NAMALWA (cell line): ENCODE measurements at places on chromosomes 12 and 14.

- peak; percentile 69 for DNase-seq
Observed at GRCh38 chr12:45907955-45908354, 82.4 kb downstream of the SCAF11 start.

DNA sequence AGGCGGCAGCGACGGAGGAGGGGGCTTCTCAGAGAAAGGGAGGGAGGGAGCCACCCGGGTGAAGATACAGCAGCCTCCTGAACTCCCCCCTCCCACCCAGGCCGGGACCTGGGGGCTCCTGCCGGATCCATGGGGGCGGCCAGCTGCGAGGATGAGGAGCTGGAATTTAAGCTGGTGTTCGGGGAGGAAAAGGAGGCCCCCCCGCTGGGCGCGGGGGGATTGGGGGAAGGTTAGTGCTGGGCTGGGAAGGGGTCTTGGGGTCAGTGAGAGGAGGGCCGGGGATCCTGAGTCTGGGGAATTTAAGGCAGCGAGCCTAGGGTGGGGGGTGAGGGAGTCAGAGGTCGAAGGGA lies 203 bp downstream of the NFATC4 start:
- peak; percentile 27 for DNase-seq

GRCh38 chr14:88276923-88277596 lies 46.0 kb downstream of the KCNK10 start:
- DNase-seq = no peak

- DNase-seq = no peak
Observed at GRCh38 chr12:31585271-31585670, 5.7 kb downstream of the DENND5B start.

- no peak for DNase-seq
Observed at GRCh38 chr14:73761618-73762355, 47.6 kb upstream of the PNMA1 start.

GRCh38 chr14:94343238-94344005 lies 20.3 kb upstream of the SERPINA6 start:
- no peak for DNase-seq

DNA sequence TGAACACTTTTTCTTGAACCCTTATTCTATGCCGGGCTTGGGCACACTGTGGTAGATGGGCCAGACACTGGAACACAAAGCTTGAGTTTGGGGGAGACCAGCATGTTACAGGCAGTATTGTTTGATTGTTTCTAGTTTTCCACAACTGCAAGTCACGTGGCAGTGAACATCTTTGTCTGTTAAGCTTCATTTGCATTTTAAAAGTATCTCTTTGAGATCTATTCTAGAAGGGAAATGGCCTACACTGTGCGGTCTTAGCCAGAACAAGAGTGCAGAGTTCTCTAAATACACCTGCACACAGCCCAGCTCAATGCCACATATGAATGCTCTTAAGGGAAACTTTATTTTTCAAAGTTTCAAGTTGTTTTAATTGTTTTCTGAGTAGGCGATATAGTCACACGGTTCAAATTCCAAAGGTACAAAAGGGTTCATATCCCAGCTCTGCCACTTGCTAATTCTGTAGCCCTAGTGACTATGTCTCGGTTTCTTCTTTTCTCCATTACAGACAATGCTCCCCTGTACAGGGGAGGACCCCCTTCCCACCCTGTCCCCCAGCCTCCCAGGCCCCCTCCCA lies 24.9 kb downstream of the RIN3 start:
- DNase-seq = no peak

GRCh38 chr14:85579942-85580341 lies 50.0 kb downstream of the FLRT2 start:
- DNase-seq = no peak

- DNase-seq = no peak
Observed at GRCh38 chr12:44460261-44460660, 415.9 kb downstream of the NELL2 start.

- DNase-seq = no peak
Observed at GRCh38 chr14:103393070-103393469, 7.9 kb downstream of the MARK3 start.

DNA sequence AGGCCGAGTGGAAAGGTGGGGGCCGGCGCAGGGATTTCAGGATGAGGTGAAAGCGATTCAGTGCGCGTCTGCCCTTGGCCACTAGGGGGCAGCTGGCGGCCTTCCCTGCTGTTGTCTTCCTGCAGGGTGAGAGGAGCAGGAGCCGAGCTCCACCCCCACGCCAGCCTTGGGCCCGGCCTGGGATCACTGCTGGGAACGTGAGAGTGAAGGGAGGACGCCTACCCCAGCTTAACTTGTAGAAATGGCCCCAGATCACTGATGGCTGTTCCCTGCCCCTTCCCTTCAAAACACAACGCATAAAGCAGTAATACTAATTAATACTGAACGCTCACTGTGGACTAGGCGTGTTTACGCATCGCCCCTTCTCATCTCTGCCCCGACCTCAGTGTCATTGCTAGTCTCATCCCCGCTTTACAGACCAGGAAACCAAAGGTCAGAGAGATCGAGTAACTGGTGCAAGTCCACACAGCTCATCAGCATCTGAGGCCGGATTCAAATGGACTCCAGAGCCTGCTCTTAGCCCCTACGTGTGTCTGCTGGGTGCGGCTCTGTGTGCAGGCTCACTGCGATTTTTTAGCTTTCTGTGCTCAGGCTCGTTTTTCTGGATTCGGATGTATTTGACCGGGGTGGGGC lies 24.3 kb downstream of the MVK start:
- peak; percentile 64 for DNase-seq

GRCh38 chr12:52044292-52044983 lies 6.8 kb upstream of the NR4A1 start:
- no peak for DNase-seq

GRCh38 chr12:108734200-108734906 lies 3.0 kb upstream of the CORO1C start:
- DNase-seq = peak; percentile 35

- no peak for DNase-seq
Observed at GRCh38 chr14:105177082-105177481, 4.0 kb downstream of the NUDT14 start.
